ENCODE measurements at places on chromosomes 6 and 20.

GRCh38 chr6:168671863-168672546 is 231.0 kb downstream of the SMOC2 start:
- H3K36me3 ChIP-seq = peaks cover 1% of the 10 kb centered on the region
- H3K4me1 ChIP-seq = peaks cover 25% of the 10 kb centered on the region
- no peak for DNase-seq
- no peak overlapping the region for H3K4me3 ChIP-seq
- no peaks in the 10 kb centered on the region for H3K27me3 ChIP-seq

- H3K27ac ChIP-seq = no peak overlapping the region
- H3K36me3 ChIP-seq = no peaks in the 10 kb centered on the region
- peaks cover 12% of the 10 kb centered on the region for H3K4me1 ChIP-seq
Observed at GRCh38 chr6:106022801-106023200, 63.3 kb upstream of the PRDM1 start.

- H3K27ac ChIP-seq = no peak overlapping the region
- peaks cover 4% of the 10 kb centered on the region for H3K27me3 ChIP-seq
- H3K36me3 ChIP-seq = peaks cover 3% of the 10 kb centered on the region
- peaks cover 19% of the 10 kb centered on the region for H3K4me1 ChIP-seq
- no peak overlapping the region for H3K4me3 ChIP-seq
Observed at GRCh38 chr6:36241728-36242127, 28.1 kb upstream of the PNPLA1 start.

DNA sequence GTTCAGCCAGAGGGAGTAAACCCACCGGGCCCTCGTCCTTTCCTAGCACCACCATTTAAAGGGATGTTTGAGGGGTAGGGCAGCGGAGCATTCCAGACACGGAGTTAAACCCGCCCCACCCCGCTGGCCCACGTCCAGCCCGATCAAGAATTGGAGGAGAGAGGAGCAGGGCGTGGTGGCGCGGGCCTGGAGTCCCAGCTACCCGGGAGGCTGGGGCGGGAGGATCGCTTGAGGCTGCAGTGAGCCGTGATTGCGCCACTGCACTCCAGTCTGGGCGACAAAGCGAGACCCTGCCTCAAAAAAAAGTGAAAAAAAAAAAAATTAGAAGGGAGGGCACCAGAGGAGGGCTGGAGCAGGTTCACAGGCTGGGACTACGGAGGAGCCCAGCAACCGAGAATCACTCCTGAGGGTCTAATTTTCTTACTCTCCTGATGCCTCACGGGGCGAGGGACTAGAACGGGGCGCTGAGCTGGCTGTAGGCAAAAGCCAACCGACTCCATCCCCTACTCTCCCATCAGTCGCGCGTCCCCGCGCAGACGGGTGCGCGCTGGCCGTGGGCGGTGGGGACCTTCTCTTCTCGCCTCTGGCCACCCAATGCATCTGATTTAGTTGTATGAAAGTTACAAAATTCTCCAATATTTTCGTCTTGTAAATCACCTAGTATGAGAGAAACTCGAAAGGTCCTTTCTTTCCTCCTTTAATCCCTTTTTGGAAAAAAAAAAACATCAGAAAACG is 6.1 kb upstream of the HSPA1B start:
- DNase-seq = peak; percentile 33
- no peaks in the 10 kb centered on the region for H3K27me3 ChIP-seq

- H3K27me3 ChIP-seq = no peaks in the 10 kb centered on the region
- no peak overlapping the region for H3K4me3 ChIP-seq
Observed at GRCh38 chr20:19697415-19697814, 60.6 kb upstream of the RIN2 start.

DNA sequence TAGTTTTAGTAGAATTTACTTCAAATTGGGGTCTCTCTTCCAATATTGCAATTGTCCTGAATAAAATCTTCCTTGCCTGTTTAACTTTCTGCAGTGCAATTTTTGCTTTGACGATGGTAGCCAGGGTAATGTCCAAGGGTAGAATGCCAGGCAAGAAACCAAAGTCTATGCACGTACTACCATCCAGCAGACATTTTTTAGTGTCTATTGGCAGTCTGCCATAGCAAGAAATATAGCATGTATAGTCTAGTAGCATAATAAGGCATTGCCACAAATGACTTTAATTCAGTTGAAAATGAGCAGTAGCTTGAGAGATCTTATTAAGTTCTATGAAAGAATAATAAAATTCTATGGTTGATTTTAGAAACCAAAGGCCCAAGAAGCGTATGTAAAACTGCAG is 62.3 kb upstream of the KCNQ5 start:
- H3K4me1 ChIP-seq = peaks cover 21% of the 10 kb centered on the region
- H3K27me3 ChIP-seq = no peaks in the 10 kb centered on the region
- H3K36me3 ChIP-seq = no peaks in the 10 kb centered on the region

GRCh38 chr20:48489046-48489463 is 338.7 kb downstream of the PREX1 start:
- DNase-seq = no peak
- H3K4me1 ChIP-seq = peaks cover 8% of the 10 kb centered on the region
- no peak overlapping the region for H3K27ac ChIP-seq
- peaks cover 8% of the 10 kb centered on the region for H3K27me3 ChIP-seq
- no peak overlapping the region for H3K4me3 ChIP-seq
- no peaks in the 10 kb centered on the region for H3K36me3 ChIP-seq
